Omental fat pad (tissue), 4 donors: ENCODE measurements at places on chromosomes 11 and 22.

GRCh38 chr22:23904573-23905254 lies 10.5 kb downstream of the MIF start:
- no peak for DNase-seq

GRCh38 chr11:64081745-64082442 lies 46.2 kb downstream of the FLRT1 start:
- DNase-seq = no peak

- DNase-seq = no peak
These were observed 26.2 kb downstream of the DNHD1 start for GRCh38 chr11:6523253-6523652.

DNA sequence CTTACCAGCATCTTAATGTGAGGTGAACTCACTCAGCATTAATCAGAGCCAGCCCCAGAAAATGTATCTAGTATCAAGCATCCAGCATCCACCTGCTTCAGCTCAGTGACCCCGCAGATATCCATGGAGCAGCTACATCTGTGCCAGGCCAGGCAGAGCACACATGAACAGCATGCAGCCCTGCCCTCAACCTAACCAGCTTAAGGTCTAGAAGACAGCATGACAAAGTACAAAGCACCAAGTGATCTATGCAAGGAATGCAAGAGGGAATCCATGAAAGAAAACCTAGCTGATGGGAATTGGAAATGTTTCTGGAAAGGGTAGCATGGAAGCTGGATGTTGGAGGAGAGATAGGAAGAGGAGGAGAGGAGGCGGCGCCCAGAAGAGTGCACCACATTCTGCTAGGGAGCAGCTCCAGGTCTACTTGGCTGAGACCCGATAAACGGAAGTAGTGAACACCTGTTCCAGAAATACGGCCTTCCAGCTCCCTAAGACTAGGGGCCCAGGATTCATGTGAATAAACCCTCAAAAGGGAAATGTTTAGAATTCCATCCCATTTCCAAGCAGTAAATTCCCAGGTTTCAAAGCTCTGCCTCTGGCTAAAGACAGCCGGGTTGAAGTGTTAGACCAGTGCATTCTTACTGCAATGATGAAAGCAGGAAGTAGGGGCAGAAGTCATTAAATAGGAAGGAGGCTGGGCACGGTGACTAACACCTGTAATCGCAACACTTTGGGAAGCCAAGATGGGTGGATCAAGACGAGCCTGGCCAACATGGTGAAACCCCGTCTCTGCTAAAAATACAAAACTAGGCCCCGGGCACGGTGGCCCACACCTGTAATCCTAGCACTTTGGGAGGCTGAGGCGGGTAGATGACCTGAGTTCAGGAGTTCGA lies 23.5 kb upstream of the L3MBTL2 start:
- DNase-seq = no peak

- no peak for DNase-seq
These were observed 29.5 kb upstream of the FCHSD2 start for GRCh38 chr11:73171436-73172161.

DNA sequence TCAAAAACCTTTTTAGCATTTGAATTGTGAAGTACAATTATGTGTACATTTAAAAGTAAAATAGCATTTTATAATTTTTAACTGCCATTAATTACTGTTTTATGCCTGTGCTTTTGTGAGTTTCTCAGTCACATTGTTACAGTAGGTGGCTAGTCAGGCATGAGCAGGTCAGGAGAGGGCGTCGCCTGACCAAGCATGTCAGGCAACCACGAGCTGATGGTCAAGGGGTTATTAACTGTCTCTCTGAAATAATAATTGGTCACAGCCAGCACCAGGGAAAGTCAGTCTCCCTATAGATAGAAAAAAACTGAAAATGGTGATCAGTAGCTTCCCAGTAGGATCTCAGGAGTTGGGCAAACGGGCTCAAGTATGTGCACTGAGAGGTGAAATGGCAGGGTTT lies 19.4 kb upstream of the CCDC81 start:
- DNase-seq = no peak

DNA sequence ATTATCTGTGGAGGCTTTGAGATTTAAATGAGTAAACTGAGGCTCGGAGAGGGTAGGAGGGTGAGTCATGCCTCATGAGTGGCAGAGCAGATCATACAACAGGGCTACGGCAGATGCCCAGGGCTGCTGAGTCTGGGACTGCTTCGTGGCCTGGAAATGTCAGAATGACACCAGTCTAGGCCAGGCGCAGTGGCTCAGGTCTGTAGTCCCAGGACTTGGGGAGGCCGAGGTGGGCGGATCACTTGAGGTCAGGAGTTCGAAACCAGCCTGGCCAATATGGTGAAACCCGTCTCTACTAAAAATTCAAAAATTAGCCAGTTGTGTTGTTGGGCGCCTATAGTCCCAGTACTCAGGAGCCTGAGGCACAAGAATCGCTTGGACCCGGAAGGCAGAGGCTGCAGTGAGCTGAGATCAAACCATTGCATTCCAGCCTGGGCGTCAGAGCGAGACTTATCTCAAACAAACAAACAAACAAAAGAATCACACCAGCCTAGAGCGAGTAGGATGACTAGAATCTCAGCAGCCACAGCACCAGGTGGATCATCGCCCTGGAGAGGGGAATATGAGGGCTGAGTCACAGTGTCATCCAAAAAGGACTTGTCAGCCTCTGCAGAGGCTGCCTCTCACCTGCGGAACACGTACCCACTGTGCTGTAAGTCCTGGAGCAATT lies 48.6 kb upstream of the ADA2 start:
- DNase-seq = no peak

GRCh38 chr22:37752189-37753087 lies 55.3 kb upstream of the GCAT start:
- peak; percentile 77 for DNase-seq

GRCh38 chr11:9651481-9651880 lies 12.4 kb upstream of the SWAP70 start:
- no peak for DNase-seq

DNA sequence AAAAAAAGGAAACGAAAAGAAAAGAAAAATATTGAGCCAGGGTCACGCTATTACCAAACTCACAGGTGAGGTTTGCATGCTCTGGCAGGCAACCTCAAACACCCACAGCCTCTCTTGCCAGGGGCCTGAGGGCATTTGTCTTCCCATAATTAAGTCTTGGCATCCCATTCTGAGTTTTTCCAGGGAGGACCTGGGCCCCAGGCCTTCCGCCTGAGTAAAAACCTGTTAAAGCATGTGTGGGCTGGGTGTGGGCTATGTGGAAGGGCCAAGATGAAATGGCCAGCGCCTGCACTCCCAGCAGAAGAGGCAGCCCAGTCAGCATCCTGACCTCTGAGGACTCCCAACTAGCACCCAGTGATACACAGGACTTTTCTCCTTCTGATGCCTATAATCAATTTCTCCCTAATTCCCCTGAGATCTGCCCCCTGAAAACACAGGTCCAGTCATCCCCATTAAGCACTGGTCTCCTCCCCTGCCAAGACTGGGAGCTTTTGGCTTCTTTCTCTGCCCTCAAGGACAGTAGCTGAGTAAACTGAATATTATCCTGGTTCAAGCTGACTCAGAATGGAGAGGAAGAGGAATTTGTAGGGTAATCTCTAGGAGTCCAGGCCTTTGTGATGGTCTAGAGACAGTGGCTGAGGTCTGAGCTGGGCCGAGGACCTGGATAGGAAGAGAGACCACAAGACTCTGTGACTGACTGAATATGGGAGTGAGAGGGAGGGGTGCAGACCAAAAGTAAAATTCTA lies 35.6 kb upstream of the ACER3 start:
- DNase-seq = no peak

DNA sequence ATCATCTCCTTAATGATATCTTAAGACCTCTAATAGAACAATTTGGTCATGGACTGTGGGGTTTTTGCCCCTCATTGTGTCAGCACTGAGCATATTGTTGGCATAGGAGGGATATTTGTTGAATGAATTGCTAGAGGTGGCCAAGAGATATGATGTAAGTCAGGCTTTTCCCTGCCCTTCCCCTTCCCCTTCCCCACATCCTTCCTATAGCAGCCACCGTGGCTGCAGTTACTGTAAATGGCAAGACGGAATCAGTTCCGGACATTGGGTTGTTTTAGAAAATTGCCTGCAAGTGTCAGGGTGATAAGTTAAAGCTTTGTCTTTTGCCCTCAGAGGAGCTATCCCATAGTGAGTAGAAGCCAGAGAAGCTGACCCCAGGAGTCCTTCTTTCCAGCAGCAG lies 23.0 kb downstream of the LIMK2 start:
- DNase-seq = no peak

GRCh38 chr11:67279589-67280340 lies 9.3 kb upstream of the ANKRD13D start:
- no peak for DNase-seq

- DNase-seq = no peak
These were observed 62.3 kb upstream of the ANO5 start for GRCh38 chr11:22130462-22131053.

DNA sequence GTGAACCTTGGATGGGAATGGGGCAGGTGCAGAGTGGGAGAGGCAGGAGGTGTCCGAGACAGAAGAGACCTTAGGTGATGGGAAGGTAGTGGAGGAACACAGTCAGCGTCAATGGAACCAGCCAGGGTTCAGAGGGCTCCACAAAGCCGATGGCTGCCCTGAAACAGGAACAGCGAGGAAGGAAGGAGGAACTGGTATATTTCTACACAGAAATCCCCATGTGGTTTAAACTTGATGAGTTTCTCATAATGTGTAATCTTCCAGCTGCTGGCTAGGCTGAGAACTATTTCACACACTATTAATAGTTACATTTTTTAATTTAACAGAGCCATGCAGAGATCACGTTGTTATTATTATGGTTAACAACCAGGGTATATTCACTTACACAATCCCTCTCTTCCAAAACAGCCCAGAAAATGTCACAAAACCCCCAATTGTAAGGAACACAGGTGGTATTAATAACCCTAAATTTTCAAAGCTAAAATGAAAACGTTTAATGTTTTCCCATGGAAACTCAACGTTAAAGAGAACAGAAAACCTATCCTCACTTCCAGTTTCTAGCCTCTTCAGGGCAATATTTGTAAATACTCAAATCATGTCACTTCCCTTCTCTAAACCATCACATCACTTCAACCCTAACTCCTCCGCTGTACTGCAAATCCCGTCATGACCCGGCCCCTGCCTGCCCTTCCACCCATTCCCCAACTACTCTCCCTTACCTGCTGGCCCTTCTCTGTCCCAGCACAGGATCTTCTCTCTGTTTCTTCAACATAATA lies 74.5 kb upstream of the ARFGAP3 start:
- no peak for DNase-seq

- no peak for DNase-seq
These were observed 5.2 kb upstream of the SMTN start for GRCh38 chr22:31075961-31076360.

DNA sequence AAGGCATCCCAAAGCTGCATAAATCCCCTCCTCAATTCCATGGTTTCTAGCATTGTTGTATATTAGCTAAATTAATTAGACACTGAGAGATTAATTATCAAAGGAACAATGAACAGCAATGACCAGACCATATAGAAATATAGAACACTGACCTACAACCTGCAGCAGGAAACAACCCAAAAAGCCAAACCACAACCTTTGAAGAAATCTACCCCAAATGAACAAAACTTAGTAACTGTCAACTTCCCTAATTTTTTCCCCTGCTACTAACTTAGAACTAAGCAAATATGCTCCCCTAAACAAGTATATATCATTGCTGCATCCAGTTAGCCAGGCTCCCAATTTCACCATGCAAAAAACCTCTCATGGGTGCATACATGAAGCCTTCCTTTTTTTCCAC lies 268.0 kb upstream of the ANO3 start:
- DNase-seq = no peak

GRCh38 chr22:49788504-49788903 lies 39.2 kb downstream of the BRD1 start:
- DNase-seq = no peak

GRCh38 chr11:112777283-112777751 lies 183.9 kb upstream of the NCAM1 start:
- DNase-seq = no peak

GRCh38 chr11:8103909-8104308 lies 22.9 kb downstream of the TUB start:
- DNase-seq = no peak

DNA sequence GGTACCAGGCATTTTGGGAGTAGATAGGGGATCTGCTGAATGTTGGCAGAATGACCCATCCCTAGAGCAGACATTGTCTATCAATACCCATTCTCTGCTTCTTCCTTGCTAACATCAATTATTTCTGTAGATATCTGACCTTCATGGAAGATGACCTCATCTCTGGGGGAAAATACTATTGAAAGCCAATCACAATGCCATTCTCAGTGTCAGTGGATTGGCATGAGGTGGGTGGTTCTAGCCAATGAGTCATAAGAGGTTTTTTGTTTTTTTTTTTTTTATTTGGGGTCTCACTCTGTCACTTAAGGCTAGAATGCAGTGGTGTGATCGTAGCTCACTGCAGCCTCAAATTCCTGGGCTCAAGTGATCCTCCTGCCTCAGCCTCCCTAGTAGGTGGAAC lies 42.5 kb downstream of the SNX19 start:
- no peak for DNase-seq
